ENCODE measurements at places on chromosomes 3 and 15. TPM values are rescaled to one million over a fixed set of nuclear protein-coding genes. Genes with fewer than 3 reads are reported as not detected.

Gene BRK1
- 119 TPM for total RNA-seq

Gene CHRNA7
- total RNA-seq, result 4.8 TPM

Gene HGD
- total RNA-seq, result 5.1 TPM

Gene MED12L
- 1.6 TPM for total RNA-seq

Gene MINAR1
- total RNA-seq, result 1.0 TPM

Gene LRTM1
- not detected for total RNA-seq

Gene NCKIPSD
- 40.3 TPM for total RNA-seq

Gene MESP2
- total RNA-seq, result 0.64 TPM

Gene ARPIN
- total RNA-seq, result 22.3 TPM

Gene BUB1B
- total RNA-seq, result 1.4 TPM

Gene LIPH
- 5.6 TPM for total RNA-seq

Gene GPR62
- total RNA-seq, result not detected

Gene CNTN3
- total RNA-seq, result 3.7 TPM

Gene CNTN4
- total RNA-seq, result 6.6 TPM

Gene CIAO2A
- total RNA-seq, result 71.8 TPM

Gene TMCO5A
- not detected for total RNA-seq

Gene ACTRT3
- total RNA-seq, result 4.6 TPM

Gene TERC
- 179 TPM for total RNA-seq

Gene RNF168
- total RNA-seq, result 24.8 TPM

Gene CPEB1
- total RNA-seq, result 2.2 TPM

Gene ACTC1
- 1.6 TPM for total RNA-seq

Gene ROBO2
- 0.98 TPM for total RNA-seq

Gene OR5K2
- total RNA-seq, result not detected

Gene ZNF385D
- 3.8 TPM for total RNA-seq

Gene PLA2G4B
- 10.2 TPM for total RNA-seq

Gene RASL12
- total RNA-seq, result 20.3 TPM

Gene FOXB1
- total RNA-seq, result not detected

Gene GRAMD2A
- 18.7 TPM for total RNA-seq

Gene ZNF619
- total RNA-seq, result 4.8 TPM

Gene STAG1
- 83.7 TPM for total RNA-seq

Gene PSTPIP1
- 2.6 TPM for total RNA-seq

Gene OSBPL10
- 26.5 TPM for total RNA-seq

Gene DPPA4
- total RNA-seq, result not detected

Gene ACKR2
- 15.8 TPM for total RNA-seq

Gene SPSB4
- total RNA-seq, result 1.3 TPM

Gene ROPN1B
- total RNA-seq, result 17.7 TPM

Gene PLSCR5
- not detected for total RNA-seq

Gene GOLGA8M
- 5.0 TPM for total RNA-seq

Gene CPA3
- total RNA-seq, result 10.1 TPM

Gene MUC13
- 3.9 TPM for total RNA-seq

Gene NOX5
- 1.9 TPM for total RNA-seq

Gene EFHB
- total RNA-seq, result not detected

Gene SLC9A9
- total RNA-seq, result 17.3 TPM

Gene UBAP1L
- 7.2 TPM for total RNA-seq

Gene B3GALNT1
- 14.6 TPM for total RNA-seq

Gene GOLGA8G
- total RNA-seq, result not detected

Gene FGD5
- total RNA-seq, result 7.3 TPM

Gene PTPN23
- 23.3 TPM for total RNA-seq

Gene CELF6
- total RNA-seq, result 2.9 TPM

Gene BFSP2
- total RNA-seq, result not detected

Gene SPINT1
- total RNA-seq, result 1.8 TPM

Gene TIPIN
- total RNA-seq, result 9.7 TPM

Gene FBXW12
- total RNA-seq, result not detected
